NCI-H1048 (cell line): ENCODE measurements at places on chromosomes 12 and 14.

GRCh38 chr14:32559048-32559447, 229.9 kb downstream of the AKAP6 start:
- DNase-seq, result no peak

DNA sequence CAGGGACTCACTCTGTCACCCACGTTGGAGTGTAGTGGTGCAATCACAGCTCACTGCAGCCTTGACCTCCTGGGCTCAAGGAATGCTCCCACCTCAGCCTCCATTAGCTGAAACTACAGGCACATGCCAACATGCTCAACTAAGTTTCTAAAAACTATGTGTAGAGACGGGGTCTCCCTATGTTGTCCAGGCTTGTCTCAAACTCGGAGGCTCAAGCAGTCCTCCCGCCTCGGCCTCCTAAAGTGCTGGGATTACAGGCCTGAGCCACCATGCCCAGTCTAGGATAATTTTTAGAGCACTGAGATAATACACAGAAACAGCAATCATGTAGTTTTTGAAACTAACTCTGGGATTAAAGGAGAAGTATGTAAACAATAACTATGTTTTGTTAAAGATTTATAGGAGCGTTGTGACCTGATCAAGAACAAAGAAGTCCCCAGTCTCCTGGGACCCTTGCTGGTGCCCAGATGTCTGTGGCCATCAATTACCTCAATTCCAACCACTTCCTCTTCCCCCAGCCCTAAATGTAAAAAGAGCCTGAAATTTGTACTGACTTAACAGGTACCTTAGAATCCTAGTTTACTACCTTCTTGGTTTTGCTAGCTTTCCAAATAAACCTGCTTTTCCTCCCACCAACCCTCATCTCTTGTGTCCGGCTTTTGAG, 28.9 kb upstream of the EGLN3 start:
- DNase-seq, result no peak

GRCh38 chr12:123449249-123449733, 8.6 kb upstream of the SNRNP35 start:
- no peak for DNase-seq

- DNase-seq, result no peak
Observed at GRCh38 chr14:92160619-92161018, 38.9 kb downstream of the CPSF2 start.

DNA sequence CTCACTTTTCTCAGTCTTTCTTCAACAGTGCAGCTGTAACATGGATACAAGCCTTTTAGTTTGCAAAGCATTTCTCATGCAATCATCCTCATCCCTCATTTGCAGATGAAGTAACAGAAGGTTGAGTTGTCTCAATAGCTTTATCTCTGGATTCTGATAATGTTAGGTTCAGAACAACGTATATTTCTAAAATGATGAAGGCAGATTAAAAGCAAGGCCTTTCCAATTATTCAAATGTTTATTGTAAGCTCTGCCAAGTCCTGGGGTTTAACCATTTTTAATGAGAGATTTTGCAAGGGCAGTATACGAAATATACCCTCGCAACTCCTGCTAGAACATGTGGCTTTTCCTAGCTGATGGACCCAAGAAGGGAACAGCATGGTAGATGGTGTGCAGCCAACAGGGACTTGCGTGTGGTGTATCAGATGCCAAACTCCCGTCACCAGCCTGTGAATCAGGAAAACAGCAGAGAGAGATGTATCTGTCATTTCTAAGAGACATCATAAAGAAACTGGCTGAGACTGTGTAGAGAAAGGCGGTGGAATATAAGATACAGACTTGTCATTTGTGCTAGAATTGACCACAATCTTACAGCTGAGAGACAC, 319.7 kb downstream of the MED13L start:
- DNase-seq, result no peak

DNA sequence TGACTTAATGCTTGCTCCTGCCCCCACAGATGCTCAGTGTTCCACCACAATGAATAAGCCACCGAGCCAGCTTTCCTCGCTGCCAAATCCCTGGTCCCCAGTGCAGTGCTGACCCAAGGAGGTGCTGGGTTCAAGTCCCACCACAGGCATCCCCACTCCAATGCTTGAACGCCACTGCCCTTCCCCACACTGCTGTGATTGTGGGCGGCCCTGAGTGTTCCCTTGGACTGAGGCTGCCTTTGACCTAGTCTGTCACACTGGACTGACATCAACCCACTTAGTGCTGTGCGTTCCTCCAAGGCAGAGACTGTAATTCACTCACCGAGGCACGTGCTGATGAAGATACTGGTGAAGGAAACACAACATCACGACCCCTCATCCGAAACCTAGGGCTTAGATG, 83.4 kb upstream of the TMCC3 start:
- DNase-seq, result no peak

DNA sequence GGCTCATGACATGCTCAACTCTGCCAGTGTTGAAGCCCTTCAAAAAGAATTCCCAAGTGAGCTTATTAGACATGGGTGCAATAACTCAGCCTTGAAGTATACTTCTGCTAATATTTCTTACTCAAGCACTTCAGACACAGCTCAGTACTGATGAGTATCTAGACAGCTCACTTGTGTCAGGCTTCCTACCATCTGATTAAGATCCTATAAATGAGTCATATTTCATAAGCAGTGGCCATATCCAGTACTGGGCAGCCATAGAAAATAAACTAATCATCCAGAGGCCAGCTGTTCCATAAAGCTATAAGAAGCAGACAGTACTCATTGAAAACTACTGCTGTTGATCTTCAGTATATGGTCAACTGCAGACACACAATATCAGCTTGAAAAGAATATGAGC, 12.9 kb downstream of the FSCB start:
- no peak for DNase-seq

DNA sequence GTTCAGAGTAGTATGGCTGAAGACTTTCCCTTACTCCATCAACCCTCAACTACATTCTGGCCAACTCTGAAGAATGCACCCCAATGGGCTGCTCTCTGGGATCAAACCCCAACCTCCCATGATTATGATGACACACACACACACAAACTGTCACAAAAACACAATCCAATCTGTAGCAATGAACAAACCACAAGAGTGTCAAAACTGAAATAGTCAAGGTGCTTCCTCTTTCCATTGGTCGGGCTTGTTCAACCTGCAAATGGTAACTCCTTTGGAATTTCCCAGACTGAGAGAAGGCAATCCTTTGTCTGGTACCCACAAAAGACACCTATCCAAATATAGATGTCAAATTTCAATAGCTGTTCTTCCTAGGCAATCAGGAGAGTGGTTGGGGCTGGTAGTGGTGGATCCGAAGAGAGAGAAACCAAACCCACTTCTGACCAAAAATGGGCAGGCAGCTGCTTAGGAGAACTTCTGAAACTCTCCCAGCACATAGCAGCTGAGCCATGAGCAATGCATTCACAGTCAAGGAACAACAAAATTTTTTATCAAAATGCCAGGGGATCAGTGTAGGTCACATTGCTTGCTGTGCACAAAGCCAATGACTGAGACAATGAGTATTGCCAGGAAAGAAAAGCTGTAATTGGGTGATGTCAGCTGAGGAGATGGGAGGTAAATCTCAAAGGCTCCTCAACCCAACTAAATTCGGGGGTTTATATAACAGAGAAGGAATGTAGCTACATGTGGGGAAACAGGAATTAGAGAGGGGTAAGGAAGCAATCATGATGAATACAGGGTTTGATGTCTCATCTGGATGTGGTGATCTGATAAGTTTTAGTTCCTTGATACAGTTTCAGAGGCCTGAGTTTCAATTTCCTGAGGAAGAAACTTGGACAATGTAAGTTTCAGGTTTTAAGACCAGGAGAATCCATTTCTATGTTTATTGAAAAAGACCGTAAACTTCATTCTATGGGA, 191.4 kb downstream of the KITLG start:
- DNase-seq, result no peak

- no peak for DNase-seq
Observed at GRCh38 chr12:53726946-53727309, 324 bp downstream of the CALCOCO1 start.

DNA sequence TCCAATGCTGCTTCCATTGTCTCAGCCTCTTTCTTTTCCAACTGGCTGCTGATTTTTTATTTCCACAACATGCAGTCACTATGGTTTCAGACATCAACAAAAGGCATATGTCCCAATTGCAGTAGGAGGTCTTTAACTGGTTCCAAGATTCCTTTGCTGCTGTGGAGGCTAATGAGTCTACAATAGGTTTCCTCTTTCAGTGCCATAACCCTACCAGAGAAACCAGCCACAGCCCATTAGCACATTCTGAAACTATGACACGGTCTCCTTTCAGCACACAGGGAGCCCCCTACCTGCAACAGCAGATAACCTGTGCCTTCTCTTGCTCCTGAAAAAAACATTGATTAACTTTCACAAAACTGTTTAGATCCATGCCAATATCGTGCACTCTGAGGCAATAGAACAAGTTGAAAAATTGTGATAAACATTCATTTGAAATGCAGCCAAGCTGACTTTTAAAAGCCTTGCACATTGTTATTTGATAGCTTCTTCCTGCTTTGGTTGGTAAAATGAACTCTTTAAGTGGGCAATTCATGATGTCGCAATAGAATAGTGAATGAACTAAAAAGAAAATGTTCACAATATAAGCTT, 32.4 kb downstream of the PLEKHG7 start:
- DNase-seq, result no peak

GRCh38 chr14:106417224-106418049, 891.1 kb downstream of the TMEM121 start:
- no peak for DNase-seq

GRCh38 chr12:69388371-69388770, 28.8 kb downstream of the YEATS4 start:
- no peak for DNase-seq

DNA sequence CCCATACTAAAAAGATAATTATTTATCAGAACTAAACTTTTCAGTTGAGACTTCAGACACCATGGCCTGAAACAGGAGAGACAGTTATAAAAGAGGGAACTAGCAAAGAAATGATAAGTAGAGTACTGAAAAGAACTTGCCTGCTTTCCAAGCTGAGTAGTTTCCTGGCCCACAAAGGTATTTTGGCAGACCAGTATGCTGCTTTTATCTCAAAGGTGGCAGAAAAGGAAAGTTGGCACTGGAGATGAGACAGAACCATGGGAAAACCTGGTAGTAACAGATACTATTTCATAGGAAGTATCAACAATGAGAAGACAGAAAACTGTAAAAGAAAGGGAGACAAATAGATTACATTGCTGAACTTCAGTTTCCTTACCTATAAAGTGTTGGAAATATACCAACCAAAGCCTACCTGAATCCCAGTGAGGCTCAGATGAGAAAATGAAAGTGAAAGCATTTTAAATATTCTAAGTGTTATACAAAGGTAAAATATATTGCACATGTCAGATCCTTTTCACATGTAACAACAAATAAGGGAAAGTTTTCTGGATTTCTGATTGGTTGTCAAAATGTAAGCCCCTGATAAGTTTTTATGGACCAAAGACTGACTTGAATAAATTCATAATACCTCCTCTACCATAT, 155.3 kb upstream of the FSCB start:
- no peak for DNase-seq
